Choroid plexus epithelial cell (primary cell): ENCODE measurements at places on chromosomes 1 and 21.

DNA sequence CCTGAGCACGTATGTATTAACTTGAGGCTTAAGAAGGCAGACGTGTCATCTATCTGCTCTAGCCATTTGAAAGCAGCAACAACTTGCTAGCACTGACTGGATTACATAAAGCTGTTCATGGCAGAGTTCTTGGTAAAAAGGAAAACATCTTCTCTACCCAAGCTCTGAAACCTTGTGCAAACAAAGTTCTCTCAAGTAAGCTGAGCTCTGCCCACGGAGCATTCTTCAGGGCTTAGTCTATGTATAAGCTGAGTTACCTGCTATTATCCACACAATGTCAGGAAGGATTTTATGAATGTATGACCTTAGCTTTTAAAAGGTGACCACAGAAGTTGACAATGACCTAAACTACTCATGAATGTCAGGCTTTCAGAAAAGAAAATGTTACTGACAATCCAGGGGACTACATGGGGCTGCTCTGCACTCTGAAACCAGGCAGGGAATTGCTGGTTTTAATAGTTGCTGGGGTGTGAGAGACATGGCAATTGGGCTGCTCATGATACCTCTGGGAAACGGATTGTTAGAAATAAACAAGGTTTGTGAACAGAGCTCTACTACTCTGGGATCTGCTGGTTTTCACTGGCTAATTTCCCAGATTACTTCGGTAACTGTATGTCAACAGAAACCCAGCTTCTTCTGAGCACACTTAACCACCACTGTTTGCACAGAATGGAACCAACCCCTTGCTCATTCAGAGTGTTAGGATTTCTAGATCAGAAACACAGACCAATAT, 29.6 kb upstream of the CCN1 start:
- peak; percentile 81 for DNase-seq

DNA sequence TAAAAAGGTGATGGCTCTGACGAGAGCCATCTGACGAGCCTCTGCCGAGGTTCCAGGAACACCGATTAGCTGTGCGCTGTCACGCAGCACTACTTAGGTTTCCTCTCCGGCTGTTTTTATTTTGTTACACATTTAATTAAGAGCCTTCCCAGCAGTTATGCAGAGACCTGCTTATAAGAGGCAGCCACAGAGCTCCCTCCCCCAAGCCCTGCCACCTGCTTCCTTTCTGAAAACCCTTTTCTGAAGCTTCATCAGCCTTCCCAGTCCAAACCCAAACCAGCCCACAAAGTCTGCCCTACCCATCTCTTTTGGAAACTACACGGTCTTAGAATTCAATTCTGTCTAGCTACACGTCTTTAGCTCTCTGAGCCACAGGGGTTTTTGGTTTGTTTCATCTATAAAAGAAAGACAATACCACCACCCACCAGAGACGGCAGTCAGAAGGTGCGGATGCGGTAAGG, 49.1 kb downstream of the ERI3 start:
- DNase-seq, result no peak

DNA sequence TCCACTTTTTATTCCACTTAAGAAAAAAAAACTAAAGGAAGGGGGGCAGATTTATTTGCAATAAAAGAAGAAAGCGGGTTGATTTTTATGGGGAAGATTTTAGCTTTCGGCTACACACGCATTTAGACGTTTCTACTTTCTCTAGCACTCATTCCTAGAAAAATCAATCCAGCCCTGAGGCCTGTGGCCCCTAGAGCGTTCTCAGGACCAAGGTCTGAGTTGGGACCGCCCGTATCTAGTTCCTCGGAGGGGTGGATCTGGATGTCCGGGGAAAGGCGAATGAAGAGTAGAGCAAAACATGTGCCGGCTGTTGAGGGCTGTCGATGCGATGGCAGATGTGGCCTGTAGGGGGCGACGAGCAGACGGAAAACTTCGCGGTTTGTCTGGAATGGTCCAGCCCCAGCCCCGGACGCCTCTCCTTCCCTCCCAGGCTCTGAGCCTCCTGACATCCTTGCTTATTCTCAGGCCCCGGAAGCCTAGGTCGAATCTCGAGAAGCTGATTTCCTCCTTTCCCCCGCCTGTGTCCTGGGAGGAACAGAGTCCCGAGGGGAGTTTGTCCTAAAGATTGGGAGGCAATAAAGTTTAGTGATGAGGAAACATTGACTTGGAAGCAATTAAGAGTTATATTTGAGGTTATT, 5.2 kb downstream of the FOXD3 start:
- peak; percentile 67 for DNase-seq

- peak; percentile 34 for DNase-seq
Measured at GRCh38 chr1:240515505-240515904, 96.5 kb downstream of the GREM2 start.

GRCh38 chr1:143735764-143736461, 235.9 kb downstream of the FAM72C start:
- DNase-seq, result no peak
